ENCODE measurements at places on chromosomes 13 and 19. TPM values are rescaled to one million over a fixed set of nuclear protein-coding genes. Genes with fewer than 3 reads are reported as not detected.

DNA sequence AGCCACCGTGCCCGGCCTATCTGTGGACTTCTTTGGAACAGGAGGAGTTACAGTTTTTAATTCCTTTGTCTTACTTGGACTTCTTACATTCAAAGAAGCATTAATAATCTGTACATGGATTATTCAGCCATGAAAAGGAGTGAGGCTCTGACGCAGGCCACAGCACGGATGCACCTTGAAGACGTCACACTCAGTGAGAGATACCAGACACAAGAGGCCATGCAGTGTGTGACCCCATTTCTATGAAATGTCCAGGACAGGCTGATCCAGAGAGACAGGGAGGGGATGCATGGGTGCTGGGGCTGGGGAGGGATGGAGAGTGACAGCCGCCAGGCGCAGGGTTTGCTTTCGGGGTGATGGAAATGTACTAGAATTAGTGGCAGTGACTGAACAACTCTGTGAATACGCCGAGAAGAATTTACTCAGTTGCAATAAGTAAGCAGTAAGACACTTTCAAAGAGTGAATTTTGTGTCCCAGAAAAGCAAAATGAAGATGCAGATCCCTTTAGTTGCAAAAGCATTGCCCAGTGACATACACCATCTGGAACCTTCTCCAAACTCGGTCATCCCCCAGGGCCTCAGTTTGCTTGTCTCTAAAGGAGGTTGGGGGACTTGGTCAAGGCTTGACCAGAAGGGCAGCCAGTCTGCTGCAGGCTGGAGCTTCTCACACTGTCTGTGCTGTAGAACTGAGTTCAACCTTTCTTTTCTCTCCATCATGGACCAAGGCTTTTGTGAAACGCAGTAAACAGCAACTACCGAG is 25.3 kb downstream of the PIP5K1C start:
- no peak for DNase-seq

- peak; percentile 41 for DNase-seq
These were observed 16.2 kb upstream of the MBNL2 start for GRCh38 chr13:97205982-97206381.

GRCh38 chr13:94303644-94304174 is 175.8 kb downstream of the DCT start:
- DNase-seq, result no peak

DNA sequence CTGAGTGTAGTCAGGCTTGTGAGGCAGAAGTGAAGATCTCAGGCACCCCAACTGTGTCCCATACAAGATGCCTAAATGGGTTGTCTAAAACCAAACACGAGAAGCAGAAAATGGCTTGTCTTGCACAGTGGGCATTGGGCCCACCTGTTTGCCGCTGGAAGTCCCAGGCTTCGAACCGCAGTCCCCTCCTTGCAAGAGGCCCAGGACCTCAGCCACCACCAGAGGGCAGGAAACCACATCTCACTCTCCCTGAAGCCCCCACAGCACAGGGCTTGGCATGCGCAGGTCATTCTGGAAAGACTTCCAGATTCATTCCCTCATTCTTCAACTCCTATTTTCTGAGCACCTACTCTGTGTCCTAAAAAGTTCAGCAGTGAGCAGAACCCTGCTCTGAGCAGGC is 973.7 kb downstream of the UQCRFS1 start:
- no peak for DNase-seq

DNA sequence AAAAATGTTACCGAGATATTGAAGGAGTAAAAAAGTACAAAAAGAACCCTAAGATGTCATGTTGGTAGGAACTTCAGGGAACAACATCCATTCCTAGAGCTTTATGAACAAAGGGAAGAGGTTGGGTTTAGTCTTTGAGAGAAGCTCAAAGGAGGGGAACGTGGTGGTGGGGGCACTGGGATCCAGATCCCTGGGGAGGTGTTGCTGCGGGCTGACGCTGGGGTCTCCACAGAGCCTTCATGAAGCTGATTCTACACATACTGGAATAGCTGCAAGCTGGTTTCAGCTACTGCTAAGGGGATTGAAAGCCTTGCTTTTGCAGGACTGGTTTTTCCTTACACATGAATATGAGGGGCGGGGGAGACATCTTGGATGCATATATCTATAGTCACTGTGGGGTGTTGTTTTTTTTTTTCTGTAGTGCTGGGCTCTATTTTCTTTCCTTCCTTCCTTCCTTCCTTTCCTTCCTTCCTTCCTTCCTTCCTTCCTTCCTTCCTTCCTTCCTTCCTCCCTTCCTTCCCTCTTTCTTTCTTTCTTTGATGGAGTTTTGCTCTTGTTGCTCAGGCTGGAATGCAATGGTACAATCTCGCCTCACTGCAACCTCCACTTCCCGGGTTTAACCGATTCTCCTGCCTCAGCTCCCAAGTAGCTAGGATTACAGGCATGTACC is 6.5 kb upstream of the MZF1 start:
- DNase-seq, result no peak

SMAD9 gene
- total RNA-seq, result 6.8 TPM

All from LHCN-M2 (cell line).